ENCODE measurements at places on chromosomes 3 and 15.

GRCh38 chr3:118146658-118147375, 887.8 kb downstream of the IGSF11 start:
- peak; percentile 85 for DNase-seq

DNA sequence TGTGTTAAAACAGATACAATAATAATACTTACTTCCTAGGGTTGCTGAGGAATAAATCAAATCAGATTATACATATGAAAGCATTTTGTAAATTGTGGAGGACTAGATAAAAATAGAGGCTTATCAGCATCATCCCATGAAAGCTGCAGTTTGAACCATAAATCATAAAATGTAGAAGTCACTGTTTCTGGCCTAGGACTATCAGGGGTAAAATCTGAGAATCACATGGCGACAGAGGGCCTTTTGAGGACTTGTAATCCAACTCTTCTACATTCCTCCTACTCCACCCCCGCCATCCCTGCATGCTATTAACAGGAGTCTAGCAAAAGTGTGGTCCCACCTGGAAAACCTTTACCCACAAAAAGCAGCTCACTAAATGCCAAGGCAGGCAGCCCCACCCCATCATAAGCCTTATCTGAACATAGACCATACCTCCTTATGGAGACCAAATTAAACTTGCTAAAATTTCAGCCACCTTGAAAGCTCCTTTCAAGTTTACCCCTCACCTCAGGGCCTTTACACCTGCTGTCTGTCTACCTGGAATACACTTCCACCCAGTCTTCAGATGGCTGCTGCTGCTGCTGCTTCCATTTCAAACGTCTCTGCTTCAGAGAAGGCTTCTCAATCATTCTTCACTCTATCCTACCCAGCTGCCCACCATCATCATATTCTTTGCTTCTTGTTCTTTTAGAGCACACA, 11.5 kb downstream of the MB21D2 start:
- DNase-seq: no peak

DNA sequence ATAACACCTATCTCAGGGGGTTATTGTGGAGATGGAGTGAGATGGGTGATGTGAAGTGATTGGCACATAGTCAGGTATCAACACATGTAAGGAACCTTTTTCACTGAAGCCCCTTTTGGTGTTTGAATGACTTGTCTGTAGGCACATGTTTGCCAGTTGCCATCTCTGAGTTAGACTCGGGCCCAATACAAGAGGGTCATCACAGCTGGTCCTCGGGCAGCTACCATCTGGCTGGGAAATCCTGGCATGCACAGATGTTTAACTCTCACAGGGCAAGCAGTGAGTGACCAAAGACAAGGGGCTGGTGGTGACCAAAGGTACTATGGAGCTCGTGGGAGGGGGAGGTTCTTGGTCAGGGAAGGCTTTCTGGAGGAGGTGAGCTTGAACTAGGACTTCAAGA, 118.8 kb downstream of the CLSTN2 start:
- DNase-seq: no peak

GRCh38 chr3:75272691-75273090, 391.4 kb upstream of the FRG2C start:
- DNase-seq: no peak

- DNase-seq: no peak
These were observed 29.1 kb downstream of the SLC6A6 start for GRCh38 chr3:14431452-14431916.

DNA sequence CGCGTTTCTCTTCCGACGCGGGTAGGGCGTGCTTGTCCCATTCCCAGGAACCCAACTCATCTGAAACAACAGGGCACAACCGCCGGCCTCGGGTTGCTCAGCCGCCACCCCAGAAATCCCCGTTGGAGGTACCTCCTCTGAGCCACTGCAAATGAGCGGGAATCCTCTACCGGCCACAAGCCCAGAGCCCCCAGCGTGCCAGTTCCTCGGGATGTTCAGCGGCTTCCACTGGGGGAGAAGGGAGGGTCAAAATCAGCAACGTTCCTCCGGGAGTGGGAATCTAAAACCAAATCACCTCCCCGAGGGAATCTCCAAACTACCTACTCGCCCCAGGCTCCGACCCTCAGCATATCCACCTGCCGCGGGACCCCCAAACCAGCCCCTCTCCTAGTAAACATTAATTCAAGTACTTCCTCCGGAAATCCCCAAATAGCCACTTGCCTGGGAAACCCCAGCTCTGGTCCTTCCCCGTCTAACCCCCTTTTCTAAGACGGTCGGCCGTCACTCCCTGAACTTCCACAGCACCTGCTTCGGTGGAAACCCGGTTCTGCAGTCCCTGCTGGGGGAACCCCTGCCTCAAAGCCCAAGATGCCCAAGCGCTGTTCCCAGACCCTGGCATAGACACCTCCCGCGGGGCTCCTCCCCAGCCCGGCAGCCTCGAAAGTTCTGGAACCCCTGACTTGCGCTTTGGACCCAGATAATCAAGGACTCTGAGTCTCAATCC, 887 bp downstream of the OXTR start:
- no peak for DNase-seq

DNA sequence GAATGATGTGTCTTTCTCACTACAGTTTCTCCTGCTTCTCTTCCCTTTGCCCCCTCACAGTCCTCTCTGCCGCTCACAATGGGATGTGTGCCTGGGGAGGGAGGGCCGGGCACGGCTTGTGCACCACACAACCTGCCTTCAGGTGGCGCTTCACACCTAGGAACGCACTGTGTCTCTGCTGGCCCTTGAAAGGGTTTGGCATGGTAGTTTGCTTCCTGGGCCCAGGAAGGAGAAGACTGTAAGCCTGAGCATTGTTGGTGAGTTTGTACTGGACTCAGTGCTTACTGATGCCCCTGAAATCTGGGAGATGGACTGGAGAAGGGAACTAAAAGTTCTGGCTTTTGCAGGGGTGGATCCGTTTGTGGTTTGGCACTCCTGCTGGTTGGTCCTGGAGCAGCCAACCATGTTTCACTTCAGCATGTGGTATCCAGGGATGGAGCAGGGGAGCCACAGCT, 9.2 kb downstream of the ALPK3 start:
- no peak for DNase-seq

DNA sequence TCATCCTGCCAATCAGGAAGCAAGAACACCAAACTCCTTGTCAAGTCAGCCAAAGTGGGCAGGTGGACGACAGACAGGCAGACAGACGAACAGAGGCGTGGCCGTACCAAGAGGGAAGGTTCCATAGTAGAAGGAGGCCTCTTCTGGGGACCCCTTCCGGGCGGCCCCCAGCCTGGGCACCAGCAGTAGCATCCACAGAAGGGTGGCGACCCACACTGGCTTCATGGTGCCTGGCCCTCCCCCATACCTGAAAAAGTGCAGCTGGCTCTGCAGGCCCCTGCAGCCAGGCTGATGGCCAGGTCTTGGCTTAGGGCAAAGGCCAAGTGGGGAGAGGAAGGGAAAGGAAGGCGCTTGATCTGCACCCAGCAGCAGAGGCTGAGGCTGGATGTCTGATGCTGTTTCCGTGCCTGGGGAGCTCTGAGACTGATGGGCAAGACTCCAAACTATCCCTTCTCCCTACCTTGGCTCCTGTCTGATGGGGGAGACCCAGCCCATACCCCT, 607 bp downstream of the LCTL start:
- no peak for DNase-seq

DNA sequence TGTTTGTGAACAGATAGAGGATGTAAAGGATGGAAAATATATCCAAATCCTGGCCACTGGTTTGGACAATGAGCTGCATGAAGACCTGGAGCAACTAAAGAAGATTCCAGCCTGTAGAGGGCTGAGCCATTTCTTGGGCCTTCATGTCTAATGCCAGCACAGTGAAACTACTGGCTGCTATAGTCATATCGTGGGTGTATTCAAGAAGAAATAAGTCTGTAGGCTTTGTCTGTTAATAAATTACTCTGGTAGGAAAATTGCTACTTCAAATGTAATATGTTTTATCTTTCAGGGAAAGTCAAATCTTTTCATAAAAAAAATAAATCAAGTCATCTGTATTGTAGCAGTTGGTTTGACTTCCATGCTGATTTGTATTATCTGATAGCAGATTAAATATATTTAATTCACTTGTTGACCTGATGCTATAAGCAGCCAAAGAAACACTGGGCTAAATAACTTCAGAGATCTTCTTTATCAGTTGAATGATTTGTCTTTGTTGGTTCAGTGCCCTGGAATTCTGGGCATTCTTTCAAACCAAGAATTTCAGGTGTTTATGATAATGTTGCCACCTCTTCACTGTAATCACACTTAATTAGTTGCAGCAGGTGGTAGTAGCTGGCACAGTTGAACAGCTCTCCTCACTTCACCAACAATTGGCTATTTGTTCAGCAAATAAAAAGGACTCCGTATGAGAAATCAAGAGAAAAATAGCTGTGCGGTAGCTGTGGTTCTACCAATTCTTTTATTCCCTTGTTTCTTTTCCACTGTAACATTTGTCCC, 1109.5 kb downstream of the NSUN3 start:
- DNase-seq: no peak

GRCh38 chr3:19215427-19215826, 67.1 kb downstream of the KCNH8 start:
- no peak for DNase-seq

DNA sequence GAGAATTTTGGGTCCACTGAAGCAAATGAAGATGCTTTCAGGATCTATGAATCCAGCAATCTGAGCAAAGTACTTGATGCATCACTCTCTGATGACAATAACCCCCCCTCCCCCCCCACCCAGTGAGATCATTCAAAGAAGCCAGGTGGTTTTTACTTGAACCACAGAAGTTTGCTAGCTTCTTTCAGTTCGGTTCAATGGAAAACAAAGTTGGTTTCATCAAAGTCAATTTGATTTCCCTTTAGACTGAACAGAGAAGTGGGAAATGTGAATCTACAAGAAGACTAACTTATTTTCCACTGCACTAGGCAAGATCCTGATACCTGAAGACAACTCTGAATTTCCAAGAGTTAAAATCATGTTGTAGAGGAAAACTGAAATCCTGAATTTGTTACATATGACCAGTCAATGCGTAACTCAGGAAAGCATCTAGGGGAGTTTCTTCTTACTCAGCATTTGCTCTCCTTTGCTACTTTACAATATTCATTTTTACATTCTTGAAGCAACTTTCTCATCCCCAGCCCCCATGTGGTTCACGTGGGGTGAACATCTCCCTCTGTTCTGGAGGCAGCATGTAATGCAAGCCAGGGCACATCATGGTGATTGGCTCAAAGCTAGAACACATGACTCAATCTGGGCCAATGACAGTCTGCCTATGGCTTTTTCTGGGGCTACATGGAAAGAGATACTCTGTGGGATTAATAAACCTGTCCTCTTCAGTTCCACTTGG, 572.6 kb downstream of the FOXP1 start:
- DNase-seq: peak; percentile 45

- DNase-seq: no peak
These were observed 47.8 kb upstream of the P2RY1 start for GRCh38 chr3:152786977-152787681.

DNA sequence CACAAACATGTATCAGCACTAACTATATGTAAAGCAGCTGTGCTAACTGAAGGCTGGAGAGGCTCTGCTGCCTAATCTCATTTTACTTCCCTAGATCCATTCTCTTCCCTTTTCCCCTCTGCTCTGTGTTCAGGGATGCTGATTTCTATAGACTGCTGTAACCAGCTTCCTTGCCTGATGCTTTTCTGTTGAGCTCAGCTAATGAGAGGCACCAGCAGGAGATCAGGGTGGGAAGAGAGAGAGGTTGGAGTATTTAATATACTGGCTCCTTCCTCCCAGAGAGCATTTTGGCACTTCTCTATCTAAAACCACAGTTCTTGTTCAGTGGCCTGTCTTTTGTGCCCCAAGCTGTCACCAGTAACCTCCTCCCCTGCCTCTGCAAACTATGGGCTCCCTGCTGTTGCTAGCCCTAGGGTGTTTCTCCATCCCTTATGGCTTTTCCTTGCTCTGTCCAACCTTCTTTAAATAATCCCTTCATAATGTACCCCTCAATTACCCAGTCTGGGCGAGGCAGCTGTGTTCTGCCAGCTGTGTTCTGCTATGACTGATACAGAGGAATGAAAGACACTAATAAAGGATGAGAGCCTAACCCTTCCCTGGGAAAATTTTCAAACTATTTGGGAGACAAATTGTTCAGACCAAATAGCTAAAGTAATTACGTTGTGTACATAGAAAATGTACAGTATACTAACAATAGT, 69.5 kb downstream of the CADPS start:
- no peak for DNase-seq

GRCh38 chr3:171874251-171874681, 31.1 kb downstream of the TMEM212 start:
- DNase-seq: no peak

Data from DND-41 (cell line).